ENCODE measurements at places on chromosomes 4 and X.

- DNase-seq, result no peak
Observed at GRCh38 chrX:50877310-50877709, 33.2 kb upstream of the BMP15 start.

DNA sequence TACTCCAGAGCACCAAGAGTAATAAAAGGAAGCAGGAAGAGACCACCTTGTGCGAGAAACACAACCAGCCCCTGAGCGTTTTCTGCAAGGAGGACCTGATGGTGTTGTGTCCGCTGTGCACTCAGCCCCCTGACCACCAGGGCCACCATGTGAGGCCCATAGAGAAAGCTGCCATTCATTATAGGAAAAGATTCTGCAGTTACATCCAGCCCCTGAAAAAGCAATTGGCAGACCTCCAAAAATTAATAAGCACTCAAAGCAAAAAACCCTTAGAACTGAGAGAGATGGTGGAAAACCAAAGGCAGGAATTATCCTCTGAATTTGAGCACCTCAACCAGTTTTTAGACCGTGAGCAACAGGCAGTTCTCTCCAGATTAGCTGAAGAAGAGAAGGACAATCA is 5.7 kb downstream of the TRIM75 start:
- no peak for DNase-seq

- no peak for DNase-seq
Observed at GRCh38 chr4:17599826-17600225, 14.6 kb upstream of the MED28 start.

- DNase-seq, result peak; percentile 4
Observed at GRCh38 chr4:17030543-17030942, 132.1 kb upstream of the LDB2 start.

DNA sequence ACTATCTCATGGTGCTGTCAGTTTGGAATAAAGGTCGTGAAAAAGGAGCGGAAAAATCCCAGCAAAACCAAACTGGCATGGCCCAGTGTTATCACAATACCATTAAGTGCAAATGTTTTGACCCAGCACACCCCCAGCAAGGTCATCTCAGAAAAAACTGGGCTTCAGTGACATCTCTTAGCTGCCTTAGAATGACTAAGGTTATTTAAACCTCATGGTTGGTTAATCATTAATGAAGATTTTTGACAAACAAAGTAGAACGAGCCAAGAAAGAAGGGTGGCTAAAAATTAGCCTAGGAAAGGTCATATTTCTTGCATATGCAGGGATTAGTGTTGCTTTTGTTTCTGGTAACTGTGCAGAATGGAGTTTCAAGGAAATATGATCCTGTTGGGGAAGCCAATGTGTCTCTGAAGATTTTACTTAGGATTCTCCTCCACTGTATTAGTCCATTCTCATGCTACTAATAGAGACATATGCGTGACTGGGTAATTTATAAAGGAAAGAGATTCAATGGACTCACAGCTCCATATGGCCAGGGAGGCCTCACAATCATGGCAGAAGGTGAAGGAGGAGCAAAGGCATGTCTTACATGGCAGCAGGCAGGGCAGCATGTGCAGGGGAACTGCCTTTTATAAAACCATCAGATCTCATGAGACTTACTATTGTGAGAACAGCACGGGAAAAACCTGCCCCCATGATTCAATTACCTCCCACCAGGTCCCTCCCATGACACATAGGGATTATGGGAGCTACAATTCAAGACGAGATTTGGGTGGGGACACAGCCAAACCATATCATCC is 83.5 kb downstream of the CHRNA9 start:
- peak; percentile 75 for DNase-seq

DNA sequence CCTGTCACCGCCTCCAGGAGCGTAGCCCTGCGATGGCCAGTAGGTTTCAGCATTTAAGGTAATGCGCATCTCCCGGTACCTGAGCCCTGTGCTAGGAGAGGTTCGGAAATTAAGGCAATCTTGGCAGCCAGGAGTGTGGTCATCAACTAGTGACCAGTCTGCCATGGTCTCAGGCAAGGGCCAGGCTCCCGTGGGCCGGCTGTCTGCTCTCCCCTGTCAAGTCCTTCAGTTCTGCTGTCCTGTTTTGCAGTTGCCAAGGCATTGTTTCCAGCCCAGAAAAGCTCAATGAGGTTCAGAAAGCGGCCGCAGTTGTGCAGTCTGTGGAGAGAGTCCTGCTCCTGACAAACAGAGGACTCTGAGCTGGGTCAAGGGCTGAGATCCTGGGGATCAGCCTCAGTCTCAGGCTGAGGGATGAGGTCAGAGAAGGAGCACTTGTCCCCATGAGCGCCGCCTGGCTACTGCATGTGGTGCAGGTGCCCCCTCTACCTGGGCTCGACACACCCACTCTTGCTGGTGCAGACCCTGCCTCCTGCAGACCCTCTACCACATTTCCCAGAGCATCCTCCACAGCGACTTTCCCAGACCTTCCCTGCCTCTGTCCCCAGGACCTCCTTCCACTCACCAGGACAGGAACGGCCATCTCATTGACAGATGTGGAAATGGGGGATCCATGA is 53.4 kb upstream of the PSAPL1 start:
- no peak for DNase-seq

DNA sequence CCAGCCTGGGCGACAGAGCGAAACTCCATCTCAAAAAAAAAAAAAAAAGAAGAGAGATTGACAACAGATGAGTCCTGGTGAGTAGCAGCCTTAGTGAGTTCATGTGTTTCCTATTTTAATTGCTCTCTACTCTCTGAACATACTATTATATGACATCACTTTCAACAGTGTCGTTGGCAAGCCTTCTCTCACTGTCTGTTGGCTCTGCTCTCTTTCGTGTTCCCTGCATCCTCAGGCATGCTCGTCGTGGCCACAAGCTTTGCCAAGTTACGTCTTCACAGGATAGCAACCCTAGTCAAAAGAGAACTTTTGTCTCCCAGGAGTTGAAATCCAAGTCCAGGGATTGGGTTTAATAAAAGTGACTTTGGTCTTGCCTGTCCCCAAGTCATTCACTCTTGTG is 117.1 kb upstream of the EGFL6 start:
- DNase-seq, result no peak

GRCh38 chr4:104571341-104571740 is 76.6 kb upstream of the CXXC4 start:
- DNase-seq, result no peak

DNA sequence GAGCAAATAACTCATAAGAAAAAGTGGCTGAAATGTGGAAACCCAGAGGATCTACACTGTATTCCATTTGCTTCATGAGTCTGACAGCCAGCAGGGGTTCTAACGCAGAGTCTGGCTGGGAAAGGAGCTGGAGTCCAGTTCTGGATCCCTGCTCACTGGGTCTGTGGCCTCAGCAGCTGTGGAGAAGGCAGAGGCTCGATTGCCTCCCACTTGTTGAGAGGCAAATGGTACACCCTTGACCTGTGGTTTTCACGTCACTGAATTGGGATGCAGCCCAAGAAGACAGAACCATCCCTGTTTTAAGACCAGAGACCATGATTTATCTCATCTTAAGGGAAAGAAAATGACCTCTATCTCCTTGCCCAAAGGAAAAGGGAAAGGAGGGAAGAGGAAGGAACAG is 147.0 kb upstream of the NOCT start:
- no peak for DNase-seq
